ENCODE measurements at places on chromosomes 16 and 17.

DNA sequence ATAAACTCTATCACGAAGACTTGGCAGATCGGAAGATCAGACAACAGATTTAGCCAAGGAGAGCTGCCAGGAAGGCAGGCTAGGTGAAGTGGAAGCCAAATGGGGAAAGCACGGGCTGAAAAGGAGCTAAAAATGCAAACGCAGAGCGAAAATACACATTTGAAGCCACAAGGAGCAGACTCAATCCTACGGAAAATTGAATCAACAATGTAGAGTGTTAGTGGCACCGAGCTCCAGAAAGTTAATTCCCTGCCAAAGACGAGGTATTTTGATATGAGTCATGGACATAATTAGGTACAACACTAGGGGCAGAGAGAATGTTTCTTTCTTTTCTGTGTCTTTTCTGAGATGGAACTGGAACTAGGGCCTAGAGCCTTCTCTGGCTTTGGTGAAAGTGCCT lies 20.7 kb downstream of the GSG1L start:
- DNase-seq: no peak

- DNase-seq: no peak
Observed at GRCh38 chr17:5971969-5972368, 98.2 kb upstream of the WSCD1 start.

DNA sequence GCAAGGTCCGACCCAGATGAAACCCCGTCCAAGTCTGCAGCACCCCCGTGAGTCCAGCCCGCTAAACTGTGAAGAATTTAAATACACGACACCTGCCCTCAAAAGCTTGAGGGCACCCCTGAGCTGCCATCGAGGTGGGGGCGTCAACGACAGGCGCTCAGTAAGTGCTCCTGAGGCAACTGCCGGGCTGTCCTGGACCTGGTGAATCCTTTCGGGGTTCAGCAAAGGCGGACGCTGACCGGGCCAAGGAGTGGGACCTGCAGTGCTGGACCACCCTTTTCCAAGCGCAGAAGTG lies 512 bp upstream of the ENDOV start:
- no peak for DNase-seq

DNA sequence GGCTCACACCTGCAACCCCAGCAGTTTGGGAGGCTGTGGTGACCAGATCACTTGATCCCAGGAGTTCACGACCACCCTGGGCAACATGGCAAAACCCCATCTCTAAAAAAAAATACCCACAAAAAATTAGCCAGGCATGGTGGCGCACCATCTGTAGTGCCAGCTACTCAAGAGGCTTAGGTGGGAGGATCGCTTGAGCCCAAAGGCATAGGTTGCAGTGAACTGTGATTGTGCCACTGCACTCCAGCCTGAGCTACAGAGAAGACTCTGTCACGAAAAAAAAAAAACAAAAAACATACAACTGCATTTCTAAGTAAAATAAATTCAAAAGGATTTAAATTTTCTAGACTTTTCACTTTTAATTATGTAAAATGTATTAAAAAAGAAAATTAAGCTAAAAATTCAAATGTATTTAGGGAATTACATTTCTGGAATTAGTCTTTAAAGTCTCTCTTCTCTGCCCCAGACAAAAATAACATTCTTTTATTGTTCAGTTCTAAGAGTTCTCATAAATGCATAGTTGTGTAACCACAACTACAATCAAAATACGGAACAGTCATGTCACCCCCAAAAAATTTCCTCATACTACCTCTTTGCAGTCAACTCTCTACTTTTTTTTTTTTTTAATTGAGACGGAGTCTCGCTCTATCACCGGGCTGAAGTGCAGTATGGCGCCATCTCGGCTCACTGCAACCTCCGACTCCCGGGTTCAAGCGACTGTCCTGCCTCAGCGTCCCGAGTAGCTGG lies 14.1 kb downstream of the FAM222B start:
- no peak for DNase-seq

DNA sequence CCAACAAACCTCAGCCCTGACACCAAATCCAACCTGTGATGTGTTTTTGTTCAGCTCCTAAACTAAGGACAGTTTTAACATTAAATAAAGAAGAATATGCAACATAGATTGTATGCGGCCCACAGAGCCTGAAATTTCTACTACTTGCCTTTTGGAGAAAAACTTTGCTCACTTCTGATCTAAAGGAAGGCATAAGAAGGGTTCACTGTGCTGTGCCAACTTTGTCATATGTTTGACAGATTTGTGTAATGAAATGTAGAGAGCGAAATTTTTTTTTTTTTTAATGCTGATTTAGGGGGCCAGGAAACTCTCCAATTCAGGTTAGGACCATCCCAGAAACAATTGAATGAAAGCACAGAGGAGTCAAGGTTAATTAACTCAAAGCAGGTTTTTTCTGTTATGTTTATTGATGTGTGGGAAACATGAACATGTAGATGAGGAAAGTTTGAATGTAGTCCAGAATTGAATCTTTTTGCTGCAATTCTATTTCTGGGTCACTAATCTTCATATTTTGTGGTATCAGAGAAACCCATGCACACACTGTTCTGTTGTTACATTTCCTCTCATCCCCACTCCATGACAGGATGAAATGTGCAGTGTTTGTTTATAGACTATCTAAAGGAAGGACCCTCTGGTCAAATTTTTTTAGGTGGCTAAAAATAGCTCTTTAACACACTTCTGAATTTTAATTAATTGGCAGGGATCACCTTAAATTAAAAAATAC lies 71.5 kb downstream of the TAOK1 start:
- no peak for DNase-seq

DNA sequence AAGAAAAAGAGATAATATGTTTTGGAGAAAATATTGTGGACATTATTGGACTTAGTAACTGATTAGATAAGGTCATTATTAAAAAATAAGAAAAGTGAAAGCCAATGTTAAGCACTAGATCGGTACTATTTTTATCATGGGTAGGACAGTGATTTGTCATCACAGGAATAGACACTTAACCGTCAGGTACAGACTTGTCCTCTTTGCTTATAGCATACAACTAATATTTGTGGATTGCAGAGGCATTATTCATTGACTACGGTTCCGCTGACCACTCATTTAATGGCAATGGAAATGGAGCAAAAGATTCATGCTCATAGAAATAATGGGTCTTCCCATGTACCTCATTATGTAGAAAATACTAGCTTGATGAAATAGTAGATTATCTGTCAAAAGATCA lies 596.3 kb upstream of the CA10 start:
- DNase-seq: no peak

DNA sequence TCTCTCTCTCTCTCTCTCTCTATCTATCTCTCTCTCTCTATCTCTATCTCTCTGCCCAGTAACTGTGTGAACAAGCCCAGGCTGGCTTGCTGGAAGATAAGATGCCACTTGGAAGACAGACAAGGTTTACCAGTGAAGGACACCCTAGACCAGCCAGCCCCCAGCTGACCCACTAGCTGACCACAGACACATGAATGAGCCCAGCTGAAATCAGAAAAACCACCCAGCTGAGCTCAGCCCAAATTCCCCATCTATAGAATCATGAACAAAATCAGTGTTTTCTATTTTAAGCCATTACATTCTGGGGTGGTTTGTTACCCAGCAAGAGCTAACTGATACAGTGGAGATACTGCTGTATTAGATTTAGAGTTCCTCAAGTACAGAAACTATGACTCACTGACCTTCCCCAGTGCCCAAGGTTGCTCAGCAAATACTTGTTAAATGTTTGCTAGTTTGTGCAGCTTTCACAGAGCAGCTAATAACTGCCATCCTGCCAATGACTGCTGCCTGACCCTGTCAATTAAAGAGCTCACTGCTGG lies 18.0 kb downstream of the EMP2 start:
- DNase-seq: no peak

DNA sequence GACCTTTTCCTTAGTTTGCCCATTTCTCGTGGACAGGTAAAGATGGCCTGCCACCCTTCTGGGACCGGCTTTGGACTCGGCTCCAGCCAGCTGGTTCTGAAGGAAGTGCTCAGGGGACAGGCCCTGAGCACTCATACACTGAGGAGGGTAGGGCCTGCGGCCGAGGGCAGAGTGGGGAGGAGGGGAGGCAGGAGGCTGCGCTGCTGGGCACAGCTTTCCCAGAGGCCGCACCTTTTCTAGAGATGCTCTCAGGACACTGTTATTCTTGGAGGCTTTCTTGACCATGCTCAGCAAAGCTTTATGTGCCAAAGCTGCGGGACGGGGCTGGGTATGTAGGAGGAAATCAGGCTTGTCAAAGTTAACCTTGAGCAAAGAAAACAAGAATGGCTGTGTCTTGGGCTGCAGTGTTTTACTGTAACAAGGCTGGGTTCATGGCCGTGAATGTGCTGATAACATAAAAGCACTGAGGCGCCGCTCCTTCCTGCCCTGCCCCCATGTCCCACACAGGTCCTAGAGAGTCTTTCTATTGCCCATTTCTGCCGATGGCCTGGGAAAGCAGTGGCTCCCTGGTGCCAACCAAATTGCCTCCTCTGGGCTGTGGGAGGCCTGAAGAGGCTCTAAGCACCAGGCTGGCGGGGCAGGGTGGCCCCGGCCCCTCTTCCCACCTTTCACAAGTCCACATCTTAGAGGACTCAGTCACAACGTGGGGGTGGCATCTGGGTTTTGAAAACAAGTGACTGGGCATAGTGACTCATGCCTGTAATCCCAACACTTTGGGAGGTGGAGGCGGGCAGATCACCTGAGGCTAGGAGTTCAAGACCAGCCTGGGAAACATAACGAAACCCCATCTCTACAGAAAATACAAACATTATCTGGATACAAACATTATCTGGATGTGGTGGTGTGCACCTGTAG lies 22.3 kb upstream of the TIMP2 start:
- DNase-seq: no peak

- no peak for DNase-seq
Observed at GRCh38 chr17:923633-924032, 55.9 kb downstream of the NXN start.

GRCh38 chr17:77370586-77370985 lies 229.8 kb downstream of the SEC14L1 start:
- DNase-seq: no peak

GRCh38 chr16:65314627-65315008 lies 192.8 kb upstream of the CDH11 start:
- DNase-seq: no peak

DNA sequence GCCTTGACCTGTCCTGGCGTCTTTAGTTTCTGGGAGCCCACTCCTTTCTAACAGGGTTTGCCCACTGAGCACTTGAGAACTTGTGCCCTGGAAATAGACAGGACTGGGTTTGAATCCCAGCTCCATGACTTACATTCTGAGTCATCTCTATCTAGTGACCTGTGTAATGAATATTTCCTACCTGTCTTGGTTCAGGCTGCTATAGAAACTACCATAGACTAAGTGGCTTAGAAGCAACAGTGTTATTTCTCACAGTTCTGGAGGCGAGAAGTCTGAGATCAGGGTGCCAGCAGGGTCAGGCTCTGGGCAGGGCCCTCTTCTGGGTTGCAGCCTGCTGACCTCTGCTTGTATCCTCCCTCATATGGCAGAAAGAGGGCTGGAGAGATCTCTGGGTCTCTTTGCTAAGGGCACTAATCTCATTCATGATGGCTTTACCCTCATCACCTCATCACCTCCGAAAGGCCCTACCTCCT lies 110.7 kb upstream of the DHX40 start:
- DNase-seq: no peak

GRCh38 chr16:57030346-57030902 lies 41.1 kb downstream of the NLRC5 start:
- DNase-seq: no peak

DNA sequence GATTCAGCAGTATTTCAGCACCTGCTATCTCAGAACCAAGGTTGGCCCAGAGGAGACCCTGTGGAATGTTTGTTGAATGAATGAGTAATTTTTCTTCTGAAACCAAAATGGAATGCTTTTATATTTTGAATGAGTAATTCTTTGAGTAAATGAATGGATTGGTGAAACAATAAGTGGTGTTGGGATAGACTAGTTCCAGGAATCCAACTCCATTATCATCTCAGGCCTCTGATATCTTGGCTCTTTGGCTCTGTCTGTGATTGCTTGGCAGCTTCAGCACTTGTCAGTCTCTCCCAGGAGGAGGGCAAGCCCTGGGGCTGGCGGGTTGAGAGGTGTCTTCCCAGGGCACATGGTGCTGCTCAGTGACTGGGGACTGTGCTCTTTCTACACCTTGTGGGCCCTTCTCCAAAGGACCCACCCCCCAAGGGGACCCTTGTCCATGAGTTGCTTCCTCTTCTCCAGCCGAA lies 284.4 kb upstream of the FOXF1 start:
- no peak for DNase-seq

GRCh38 chr17:13518261-13519000 lies 83.3 kb downstream of the HS3ST3A1 start:
- no peak for DNase-seq

DNA sequence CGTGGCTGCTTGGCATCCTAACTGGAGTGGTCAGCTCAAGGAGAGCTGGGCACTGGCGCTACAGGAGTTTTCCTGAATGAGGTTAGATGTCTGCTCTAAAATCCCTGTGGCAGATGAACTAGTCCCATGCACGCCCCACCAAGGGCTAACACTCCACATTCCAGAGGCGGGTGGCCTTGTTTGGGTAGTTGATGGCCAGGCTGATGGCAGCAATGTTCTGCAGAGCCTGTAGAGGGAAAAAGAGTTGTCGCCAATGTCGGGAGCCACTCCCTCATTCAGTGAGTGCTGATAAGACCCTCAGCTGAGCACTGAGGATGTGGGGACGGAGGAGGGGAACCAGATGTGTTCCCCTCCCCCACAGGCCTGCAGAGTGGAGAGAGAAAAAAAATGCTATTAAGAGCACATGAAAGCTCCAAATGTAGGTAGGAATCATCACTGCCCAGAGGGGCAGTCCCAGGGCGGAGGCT lies 42.5 kb upstream of the ATP2A3 start:
- DNase-seq: no peak

- no peak for DNase-seq
Observed at GRCh38 chr17:18241229-18241871, 15.9 kb downstream of the LLGL1 start.

GRCh38 chr16:12303653-12304052 lies 327.1 kb downstream of the SNX29 start:
- DNase-seq: no peak

DNA sequence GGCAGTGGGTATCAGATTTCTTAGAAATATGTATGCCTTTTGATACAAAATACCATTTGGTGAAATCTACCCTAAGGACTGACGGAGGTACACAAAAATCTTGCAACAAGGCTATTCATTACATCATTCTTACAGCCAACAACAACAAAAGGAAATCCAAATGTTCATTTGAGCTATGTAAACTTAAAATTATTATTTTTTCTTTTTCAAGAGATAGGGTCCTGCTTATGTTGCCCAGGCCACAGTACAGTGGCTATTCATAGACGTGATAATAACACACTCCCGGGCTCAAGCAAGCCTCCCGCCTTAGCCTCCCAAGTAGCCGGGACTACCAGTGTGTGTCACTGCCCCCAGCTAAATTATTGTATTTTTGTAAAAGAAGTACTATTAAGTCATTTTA lies 9.0 kb downstream of the SRR start:
- no peak for DNase-seq

GRCh38 chr16:16062023-16062937 lies 112.9 kb downstream of the ABCC1 start:
- DNase-seq: no peak

DNA sequence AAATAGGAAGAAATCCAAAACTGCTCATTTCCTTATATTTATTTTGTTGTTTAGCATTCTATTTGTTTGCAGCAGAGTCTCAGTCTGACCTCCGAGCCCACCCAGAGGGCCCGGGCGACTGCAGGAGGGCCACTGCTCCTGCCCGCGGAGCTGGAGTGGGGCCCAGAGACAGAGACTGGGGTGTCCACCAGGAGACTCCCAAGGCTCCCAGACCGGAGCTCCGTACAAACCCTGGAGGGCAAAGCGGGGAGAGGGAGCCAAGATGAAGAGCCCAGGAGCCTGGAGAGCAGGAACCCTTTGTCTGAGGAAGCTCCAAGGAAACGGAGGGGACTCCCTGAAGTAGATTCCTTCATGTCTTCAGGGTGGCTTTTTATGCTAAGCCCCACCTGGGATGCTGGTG lies 57.9 kb downstream of the AXIN2 start:
- DNase-seq: no peak
